ENCODE measurements at places on chromosomes 12 and 14. TPM values are rescaled to one million over a fixed set of nuclear protein-coding genes. Genes with fewer than 3 reads are reported as not detected.

GLI1 gene
- total RNA-seq, result 0.88 TPM

SYNDIG1L gene
- not detected for total RNA-seq

LIN7A gene
- not detected for total RNA-seq

NID2 gene
- total RNA-seq, result 1.0 TPM

CARMIL3 gene
- total RNA-seq, result 0.65 TPM

FOXN4 gene
- total RNA-seq, result not detected

DCP1B gene
- total RNA-seq, result 13.7 TPM

REM2 gene
- 1.1 TPM for total RNA-seq

GLT8D2 gene
- 0.22 TPM for total RNA-seq

All from activated naive CD4-positive, alpha-beta T cell treated with anti-CD3 and anti-CD28 coated beads, Interleukin-2, amount 10 ng/mL, durations not matched to agents 5 hours and 36 hours (primary cell).